ENCODE measurements at places on chromosomes 12 and 14.

GRCh38 chr12:93970900-93971688 lies 177.3 kb upstream of the PLXNC1 start:
- DNase-seq = no peak

- DNase-seq = peak; percentile 31
Measured at GRCh38 chr12:13379531-13380188, 183.1 kb downstream of the EMP1 start.

- DNase-seq = no peak
Measured at GRCh38 chr12:69022674-69023073, 89.7 kb upstream of the CPM start.

- DNase-seq = no peak
Measured at GRCh38 chr14:69587389-69587788, 12.7 kb upstream of the CCDC177 start.

DNA sequence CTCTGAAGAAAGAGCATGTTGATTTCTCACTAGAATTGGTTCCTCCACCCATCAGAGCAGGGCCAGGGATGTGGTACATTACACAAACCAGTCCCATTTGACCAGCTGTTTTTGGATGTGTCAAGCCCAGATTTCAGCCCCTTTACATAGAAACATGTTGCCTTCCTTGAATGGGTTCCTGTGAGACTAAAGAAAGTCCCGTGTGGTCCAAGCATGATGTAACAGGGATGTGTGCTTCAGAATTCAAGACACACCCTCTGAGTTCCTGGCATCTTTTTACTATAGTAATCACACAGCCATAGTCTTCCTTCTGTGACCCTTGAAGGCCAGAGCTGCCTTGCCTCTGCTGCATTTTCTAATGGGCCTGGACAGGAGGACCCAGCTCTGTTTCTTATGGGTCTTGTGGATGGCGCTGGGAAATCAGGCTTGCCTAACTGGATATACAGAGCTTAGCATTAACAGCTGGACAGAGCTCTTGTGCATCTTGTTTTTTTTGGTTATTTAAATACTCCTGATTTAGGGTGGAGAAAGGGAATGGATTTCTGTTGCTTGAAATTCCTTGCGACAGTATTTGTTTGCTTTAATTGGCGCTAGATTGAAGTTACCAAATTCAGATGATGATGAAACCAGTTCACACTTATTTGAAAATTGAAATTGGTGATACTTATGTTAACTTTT lies 341.0 kb downstream of the ZFP36L1 start:
- DNase-seq = no peak

DNA sequence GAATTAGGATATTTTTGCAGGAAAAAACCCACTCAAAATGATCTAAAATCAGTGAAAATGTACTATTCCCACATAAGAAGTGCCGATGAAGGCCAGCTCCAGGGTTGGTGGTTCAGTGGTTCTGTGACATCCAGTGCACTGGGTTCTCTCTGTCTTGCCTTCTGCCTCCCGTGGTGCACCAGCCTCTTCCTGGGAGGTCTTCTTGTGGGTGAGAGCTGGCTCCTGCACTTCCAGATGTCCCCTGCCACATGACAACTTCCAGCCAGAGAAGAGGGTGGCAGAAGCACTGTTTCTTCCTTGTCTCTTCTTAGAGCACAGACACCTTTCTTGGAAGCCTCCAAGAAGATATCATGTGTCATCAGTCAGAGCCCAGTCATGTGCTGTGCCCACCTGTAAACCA lies 170.9 kb downstream of the PELI2 start:
- no peak for DNase-seq

DNA sequence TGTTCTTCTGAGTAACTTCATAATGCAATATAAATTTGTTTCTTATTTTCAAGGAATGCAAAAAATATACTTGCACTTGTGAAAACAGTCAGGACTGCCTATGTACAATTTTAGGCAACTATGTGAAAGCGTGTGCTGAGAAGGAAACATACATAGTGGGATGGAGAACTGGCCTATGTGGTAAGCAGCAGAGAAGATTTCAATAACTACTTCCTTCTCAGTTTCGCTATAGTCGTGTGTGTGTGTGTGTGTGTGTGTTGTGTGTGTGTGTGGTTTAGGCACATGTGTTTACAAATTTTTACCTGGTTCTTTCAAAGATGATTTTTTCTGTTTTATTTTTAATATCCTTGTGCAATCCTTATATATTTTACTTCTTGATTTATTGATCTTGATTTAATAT lies 211.8 kb downstream of the LRRK2 start:
- DNase-seq = no peak

DNA sequence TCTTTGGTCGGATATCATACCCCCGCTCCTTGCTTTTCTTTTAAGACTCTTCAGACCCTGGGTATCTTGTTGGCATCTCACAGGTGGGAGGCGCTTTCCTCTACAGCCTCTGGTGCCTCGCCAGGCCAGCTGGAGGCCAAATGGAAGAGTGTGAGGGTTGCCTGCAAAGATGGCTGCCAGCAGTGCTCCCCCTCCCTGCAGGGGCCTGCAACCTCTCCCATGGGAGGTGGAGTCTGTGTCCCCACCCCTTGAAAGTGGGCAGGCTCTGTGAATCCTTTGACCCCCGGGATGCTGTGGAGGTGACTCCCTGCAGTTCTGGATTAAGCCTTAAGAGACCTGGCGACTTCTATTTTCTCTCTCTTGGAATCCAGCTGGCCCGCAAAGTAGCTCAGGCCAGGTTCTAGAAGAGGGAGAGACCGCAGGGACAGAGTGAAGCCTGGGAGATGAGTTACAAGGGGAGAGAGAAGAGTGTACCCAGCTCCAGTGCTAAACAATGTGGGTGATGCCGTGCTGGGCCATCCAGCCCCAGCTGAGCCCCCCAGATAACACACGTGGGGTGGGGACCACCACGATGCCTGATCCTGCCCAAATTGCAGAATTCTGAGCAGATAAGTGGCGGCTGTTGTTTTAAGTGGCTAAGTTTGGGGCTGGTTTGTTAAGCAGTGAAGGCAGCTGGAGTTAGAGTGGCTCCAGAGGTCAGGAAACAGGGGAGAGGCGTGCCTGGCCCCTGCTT lies 37.9 kb upstream of the NCOR2 start:
- peak; percentile 63 for DNase-seq

- DNase-seq = no peak
Measured at GRCh38 chr14:76729258-76729657, 32.0 kb upstream of the VASH1 start.

DNA sequence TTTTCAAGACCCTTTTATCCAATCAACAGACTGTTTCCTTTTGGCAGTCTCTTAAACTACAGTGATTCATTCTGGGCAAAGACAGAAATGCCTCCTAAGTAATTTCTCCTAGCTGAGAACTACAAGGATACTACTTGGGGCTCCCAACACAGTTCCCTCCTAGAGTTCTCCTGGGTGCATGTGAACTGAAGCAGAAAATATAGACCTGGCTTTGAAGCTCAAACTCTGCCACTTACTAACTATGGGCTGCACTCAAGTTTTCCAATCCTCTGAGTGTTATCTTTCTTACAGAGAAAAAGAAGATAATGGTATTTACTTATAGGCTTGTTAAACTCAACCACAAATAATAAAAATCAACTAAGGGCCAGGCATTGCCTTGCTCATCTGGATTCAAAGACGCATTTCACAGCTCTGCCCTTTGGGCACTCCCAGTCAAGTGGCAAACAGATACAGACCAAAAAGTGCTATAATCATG lies 97.6 kb downstream of the EFCAB11 start:
- peak; percentile 66 for DNase-seq

GRCh38 chr14:68768316-68768715 lies 24.6 kb downstream of the ZFP36L1 start:
- no peak for DNase-seq
